Spinal cord (tissue), 10 donors: ENCODE measurements at places on chromosomes 6 and 20. TPM values are rescaled to one million over a fixed set of nuclear protein-coding genes. Genes with fewer than 3 reads are reported as not detected.

The PSORS1C2 gene
- total RNA-seq = not detected

The DNAAF9 gene
- 35.6 TPM for total RNA-seq

- DNase-seq = no peak
Observed at GRCh38 chr6:131443514-131443913, 129.5 kb upstream of the ARG1 start.

DNA sequence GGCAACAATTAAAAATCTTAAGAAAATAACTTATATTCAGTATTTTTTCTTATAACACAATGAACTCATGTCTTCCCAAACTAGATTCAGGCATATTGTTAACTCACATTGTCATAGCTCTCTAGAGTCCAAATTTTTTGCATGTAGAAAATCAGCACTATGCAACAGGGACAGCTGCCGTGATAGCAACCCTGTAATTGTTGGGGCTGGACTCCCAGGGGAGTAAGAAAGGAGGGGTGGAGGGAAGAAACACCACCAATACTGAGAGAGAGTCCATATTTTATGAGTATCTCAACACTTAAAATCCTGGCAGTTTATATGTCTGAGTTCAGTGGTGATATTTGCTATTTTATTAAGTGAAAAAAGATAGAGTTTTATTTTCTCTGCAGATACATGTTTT is 89.6 kb upstream of the HS3ST5 start:
- peak; percentile 20 for DNase-seq

GRCh38 chr20:50428097-50428828 is 81.9 kb upstream of the PTPN1 start:
- no peak for DNase-seq

GRCh38 chr20:17380801-17381200 is 150.4 kb downstream of the BFSP1 start:
- DNase-seq = no peak

DNA sequence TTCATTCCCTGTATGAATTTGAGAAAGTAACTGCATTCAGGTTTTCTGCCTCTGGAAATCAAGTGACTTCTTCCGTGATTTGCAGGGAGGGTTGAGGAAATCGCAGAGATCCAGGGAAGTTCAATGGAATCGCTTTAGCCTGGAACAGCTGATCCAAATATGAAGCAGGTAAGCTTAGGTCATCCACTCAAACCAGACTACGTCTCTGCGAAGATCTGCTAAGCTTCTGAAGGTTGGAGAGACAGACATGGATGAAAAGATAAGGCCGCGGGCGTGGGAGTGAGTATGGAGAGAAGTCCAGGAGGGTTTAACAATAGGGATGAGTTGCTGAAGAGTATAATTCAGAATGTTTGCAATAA is 34.2 kb upstream of the BTN3A2 start:
- DNase-seq = no peak
